ENCODE measurements at places on chromosomes 1 and 21.

GRCh38 chr1:94068999-94069918 lies 51.7 kb downstream of the ABCA4 start:
- DNase-seq, result peak; percentile 47
- H3K36me3 ChIP-seq, result no peaks in the 10 kb centered on the region
- no peak overlapping the region for H3K4me3 ChIP-seq
- no peak overlapping the region for H3K27ac ChIP-seq

- H3K36me3 ChIP-seq, result no peaks in the 10 kb centered on the region
- no peak overlapping the region for H3K27ac ChIP-seq
- H3K4me1 ChIP-seq, result no peaks in the 10 kb centered on the region
- no peak overlapping the region for H3K4me3 ChIP-seq
- no peak for DNase-seq
Observed at GRCh38 chr1:105652109-105652508, 1404.4 kb upstream of the PRMT6 start.

GRCh38 chr1:187078916-187079315 lies 250.2 kb downstream of the PLA2G4A start:
- H3K27me3 ChIP-seq, result no peaks in the 10 kb centered on the region
- no peak for DNase-seq
- no peak overlapping the region for H3K4me3 ChIP-seq

DNA sequence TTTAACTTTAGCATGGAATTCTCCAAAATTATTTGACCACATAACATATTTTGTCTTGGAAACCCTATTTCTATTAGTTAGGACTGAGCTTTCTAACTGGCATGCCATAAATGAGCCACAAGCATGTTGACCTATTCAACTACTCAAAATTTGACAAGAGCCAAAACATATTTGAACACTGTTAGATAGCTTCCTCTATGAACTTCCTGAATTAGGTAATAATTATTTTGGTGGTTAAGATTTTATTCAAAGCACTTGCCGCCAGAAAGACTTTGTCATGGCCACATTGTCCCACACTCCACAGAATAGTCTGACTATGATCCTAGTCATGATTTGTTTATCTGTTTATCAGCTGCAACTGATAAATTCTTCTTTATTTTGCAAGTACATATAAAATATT lies 23.1 kb upstream of the CTPS1 start:
- no peak overlapping the region for H3K27ac ChIP-seq
- peaks cover 18% of the 10 kb centered on the region for H3K4me1 ChIP-seq
- H3K27me3 ChIP-seq, result no peaks in the 10 kb centered on the region

DNA sequence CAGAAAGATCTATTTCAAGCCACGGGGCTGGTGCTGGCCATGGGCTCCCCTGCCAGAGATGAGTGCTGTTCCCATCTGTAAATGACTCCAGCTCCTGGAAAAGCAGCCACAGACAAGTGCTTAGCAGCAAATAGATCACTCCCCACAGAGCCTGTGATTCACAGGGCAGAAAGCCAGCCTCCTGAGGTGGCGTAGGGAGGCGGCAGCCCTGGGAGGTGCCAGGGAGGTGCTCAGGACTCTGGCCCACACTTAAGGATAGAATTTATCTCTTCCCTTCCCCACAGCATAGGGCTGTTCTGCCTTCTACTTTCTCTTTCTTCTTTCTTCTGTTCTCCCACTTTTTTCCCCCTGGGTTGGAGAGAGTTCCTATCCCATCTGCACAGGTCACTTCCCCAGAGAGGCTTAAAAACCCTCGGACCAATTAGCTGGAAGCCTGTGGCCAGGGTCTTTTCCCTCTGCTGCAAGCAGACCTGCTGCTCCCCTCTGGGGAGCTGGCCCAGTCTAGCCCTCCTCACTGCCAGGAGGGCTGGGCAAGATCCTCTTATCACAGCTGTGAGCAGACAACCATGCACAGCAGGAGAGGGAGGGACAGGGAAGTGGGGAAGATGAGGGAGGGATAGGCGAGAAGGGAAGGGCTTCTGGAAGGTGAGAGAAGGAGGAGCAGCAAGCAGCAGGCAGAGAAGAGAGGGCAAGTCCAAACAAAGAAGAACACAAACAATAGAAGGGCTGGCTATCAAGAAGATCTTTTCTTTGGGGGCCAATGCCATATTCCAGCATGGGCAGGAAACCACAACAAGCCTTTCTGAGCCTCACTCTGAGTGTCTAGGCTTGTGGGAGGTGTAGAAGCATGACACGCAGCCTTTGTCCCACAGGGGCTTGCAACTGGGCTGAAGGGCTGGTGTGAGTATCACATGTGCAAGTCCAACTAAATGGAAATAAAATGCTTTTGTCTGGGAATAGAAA lies 41.0 kb downstream of the KCND3 start:
- no peaks in the 10 kb centered on the region for H3K36me3 ChIP-seq
- peak; percentile 12 for DNase-seq
- peaks cover 20% of the 10 kb centered on the region for H3K27me3 ChIP-seq
- no peaks in the 10 kb centered on the region for H3K4me1 ChIP-seq
- no peak overlapping the region for H3K27ac ChIP-seq

GRCh38 chr1:39885516-39885915 lies 2.2 kb upstream of the TRIT1 start:
- H3K27me3 ChIP-seq, result peaks cover 2% of the 10 kb centered on the region
- peaks cover 17% of the 10 kb centered on the region for H3K36me3 ChIP-seq
- H3K4me1 ChIP-seq, result peaks cover 19% of the 10 kb centered on the region
- no peak for DNase-seq

GRCh38 chr1:201818971-201819750 lies 9.8 kb upstream of the IPO9 start:
- peak overlapping the region; percentile 53 for H3K27ac ChIP-seq
- H3K4me1 ChIP-seq, result peaks cover 25% of the 10 kb centered on the region
- H3K36me3 ChIP-seq, result peaks cover 64% of the 10 kb centered on the region
- H3K4me3 ChIP-seq, result no peak overlapping the region
- H3K27me3 ChIP-seq, result peaks cover 5% of the 10 kb centered on the region

DNA sequence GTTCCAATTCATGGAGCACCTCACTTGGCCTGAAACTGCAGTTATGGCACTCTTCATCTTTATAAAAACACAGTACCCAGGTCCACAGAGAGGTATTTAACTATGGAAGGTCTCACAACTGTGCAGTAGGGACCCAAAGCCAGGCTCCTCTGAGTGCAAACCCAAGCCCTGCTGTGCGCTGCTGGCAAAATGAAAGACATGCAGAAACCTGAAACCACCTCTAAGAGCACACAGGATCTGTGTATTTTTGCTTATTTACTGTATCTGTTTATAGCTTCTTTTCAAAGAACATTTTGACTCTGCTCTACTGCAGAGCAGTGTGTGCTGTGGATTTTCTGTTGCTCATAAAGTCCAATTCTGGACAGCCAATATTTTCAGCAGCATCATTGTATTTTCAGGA lies 166.6 kb downstream of the DSCAM start:
- no peak overlapping the region for H3K27ac ChIP-seq
- H3K36me3 ChIP-seq, result peaks cover 14% of the 10 kb centered on the region
- no peaks in the 10 kb centered on the region for H3K27me3 ChIP-seq
- H3K4me1 ChIP-seq, result peaks cover 15% of the 10 kb centered on the region
- H3K4me3 ChIP-seq, result no peak overlapping the region

DNA sequence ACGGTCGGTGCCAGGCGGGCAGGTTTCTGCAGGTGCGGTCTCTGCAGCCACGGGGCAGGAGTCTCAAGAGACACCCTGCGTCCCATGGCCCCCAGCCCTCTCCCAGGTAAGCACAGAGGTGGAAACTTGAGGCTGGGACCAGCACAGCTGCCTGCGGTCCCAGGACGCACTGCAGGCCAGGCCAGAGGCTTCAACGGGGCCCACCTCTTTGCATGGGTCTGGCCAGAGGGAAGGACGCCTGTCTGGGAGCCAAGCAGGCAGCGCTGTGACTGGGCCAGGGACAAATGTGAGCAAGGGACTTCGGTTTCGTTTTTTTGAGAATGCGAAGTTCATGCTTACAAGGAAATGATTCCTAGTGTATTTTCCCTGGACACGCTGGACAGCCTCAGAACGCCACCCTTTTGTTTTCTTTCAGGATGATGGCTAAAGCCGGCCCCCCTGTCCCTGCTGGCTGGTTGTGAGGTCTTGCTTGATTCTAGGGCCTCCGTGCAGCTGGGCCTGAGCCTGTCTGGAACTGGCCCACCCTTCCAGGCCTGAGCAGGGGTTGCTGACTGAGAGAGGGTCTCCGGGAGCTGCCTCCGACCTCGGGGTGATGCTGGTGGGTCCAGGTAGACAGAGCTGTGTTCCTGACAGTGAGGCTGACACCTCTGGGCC lies 38.3 kb downstream of the MORN1 start:
- H3K4me3 ChIP-seq, result no peak overlapping the region
- H3K27ac ChIP-seq, result no peak overlapping the region
- H3K27me3 ChIP-seq, result peaks cover 15% of the 10 kb centered on the region

DNA sequence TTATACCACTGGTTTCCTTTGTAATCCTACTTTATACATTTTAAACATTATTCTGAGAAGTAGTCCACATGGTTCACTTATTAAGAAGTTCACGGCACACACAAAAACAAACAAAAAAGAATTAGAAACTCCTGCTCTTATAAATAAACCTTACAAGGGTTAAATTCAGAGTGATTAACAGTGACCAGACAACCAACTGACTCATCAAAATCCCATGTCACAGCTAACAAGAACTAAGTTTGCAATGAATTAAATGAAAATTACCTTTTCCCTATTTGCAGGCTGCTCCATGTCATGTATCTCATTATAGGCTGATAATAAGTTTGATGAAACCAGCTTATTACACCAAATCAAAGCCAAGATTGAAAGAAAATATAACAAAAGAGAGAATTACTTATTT lies 77.5 kb downstream of the PUM1 start:
- H3K36me3 ChIP-seq, result peaks cover 35% of the 10 kb centered on the region
- peak overlapping the region; percentile 69 for H3K27ac ChIP-seq
- peak overlapping the region; percentile 49 for H3K4me3 ChIP-seq
- H3K4me1 ChIP-seq, result peaks cover 74% of the 10 kb centered on the region

GRCh38 chr1:8698012-8698630 lies 119.3 kb downstream of the RERE start:
- H3K36me3 ChIP-seq, result no peaks in the 10 kb centered on the region
- no peak for DNase-seq
- no peak overlapping the region for H3K27ac ChIP-seq
- H3K4me1 ChIP-seq, result peaks cover 43% of the 10 kb centered on the region
- no peaks in the 10 kb centered on the region for H3K27me3 ChIP-seq
- H3K4me3 ChIP-seq, result no peak overlapping the region

GRCh38 chr1:145847827-145848226 lies 2.4 kb downstream of the NUDT17 start:
- H3K27me3 ChIP-seq, result peaks cover 4% of the 10 kb centered on the region
- DNase-seq, result no peak
- H3K4me3 ChIP-seq, result no peak overlapping the region

DNA sequence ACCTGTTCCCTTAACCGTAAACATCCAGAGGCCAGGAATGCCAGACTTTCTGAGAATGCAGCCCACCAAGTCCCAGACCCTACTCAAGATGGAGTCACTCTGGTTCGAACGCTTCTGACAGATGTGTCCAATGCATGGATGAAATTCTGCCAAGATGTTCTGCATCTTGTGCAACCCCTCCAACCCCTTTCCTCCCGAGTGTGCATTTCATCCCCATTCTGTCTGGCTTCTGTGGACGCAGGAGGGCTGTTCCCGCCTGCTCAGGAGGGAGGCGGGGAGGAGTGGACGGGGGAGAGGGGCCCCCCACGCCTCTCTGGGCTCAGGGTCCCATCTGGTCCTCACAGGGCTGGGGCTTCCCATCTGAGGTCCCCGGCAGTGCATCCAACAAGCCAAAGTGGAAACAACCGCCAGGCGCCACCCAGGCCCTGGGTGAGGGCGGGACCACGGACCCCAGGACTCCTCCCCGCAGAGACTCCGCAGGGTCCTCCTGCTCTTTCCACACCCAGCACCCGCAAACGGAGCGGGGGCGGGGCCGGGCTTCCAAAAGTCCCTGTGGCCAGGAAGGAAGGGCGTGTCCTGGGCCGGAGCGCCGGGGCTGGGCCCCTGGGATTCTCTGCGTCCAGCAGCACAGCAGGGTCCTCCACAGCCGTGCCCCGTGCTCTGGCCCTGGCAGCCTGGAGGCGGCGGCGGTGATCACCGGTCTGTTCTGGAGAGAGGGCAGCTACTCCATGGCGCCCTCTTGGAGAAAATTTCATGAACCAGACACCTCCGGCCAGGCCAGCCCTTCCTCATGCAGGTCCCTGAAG lies 27.8 kb upstream of the SUMO3 start:
- H3K4me1 ChIP-seq, result peaks cover 10% of the 10 kb centered on the region
- H3K27me3 ChIP-seq, result peaks cover 30% of the 10 kb centered on the region
- peak; percentile 41 for DNase-seq

DNA sequence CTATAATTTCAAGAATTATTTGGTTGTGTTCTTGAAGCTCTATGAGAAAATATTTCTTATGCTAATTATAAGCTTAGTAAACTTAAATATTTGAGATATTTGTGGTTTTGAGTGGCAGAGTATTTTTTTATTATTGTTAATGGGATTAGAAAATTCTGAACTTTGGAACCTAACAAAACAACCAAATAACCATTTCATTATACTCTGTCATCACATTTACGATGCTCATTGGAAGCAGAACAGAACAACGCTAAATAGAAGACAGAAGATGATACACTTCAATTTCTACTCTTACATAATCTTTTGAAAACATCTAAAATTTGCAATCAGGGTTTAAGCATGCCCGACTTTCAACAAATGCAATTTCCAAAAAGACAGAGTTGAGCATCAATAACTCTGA lies 270.2 kb downstream of the PTPRC start:
- peaks cover 72% of the 10 kb centered on the region for H3K4me1 ChIP-seq
- no peak for DNase-seq
- H3K27ac ChIP-seq, result no peak overlapping the region
- H3K27me3 ChIP-seq, result no peaks in the 10 kb centered on the region
- no peak overlapping the region for H3K4me3 ChIP-seq

DNA sequence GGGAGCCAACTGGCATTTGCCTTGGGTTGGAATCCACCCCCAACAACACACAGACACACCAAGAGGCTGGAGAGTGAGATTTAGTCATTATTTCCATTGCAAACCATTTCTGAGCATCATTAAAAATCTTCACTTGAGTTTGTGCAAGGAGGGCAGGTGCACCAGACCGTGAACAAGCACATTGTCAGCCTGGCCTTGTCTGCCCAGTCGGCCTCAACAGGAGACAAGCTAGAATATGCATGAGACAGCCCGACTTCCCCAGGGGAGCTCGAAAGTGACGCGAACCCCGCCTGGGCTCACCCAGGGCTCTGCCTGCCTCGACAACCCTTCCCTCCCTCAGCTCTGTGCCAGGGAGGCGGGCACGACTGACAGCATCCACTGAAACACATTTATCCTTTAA lies 15.4 kb upstream of the GUCA2B start:
- H3K27me3 ChIP-seq, result peaks cover 39% of the 10 kb centered on the region
- no peaks in the 10 kb centered on the region for H3K36me3 ChIP-seq
- no peaks in the 10 kb centered on the region for H3K4me1 ChIP-seq

GRCh38 chr1:32773018-32773763 lies 44.0 kb downstream of the YARS1 start:
- peaks cover 2% of the 10 kb centered on the region for H3K27me3 ChIP-seq
- H3K4me1 ChIP-seq, result peaks cover 31% of the 10 kb centered on the region

GRCh38 chr1:26474818-26475217 lies 2.6 kb downstream of the HMGN2 start:
- H3K27me3 ChIP-seq, result peaks cover 4% of the 10 kb centered on the region
- peaks cover 52% of the 10 kb centered on the region for H3K36me3 ChIP-seq
- peak overlapping the region; percentile 94 for H3K4me3 ChIP-seq
- H3K27ac ChIP-seq, result no peak overlapping the region
- DNase-seq, result no peak
- H3K4me1 ChIP-seq, result peaks cover 59% of the 10 kb centered on the region

Measured in HFFc6 (cell line).